ENCODE measurements at places on chromosomes 1 and 21. TPM values are rescaled to one million over a fixed set of nuclear protein-coding genes. Genes with fewer than 3 reads are reported as not detected.

GRCh38 chr1:232789651-232790050 lies 15.6 kb upstream of the MAP10 start:
- no peak for DNase-seq
- no peak overlapping the region for H3K27ac ChIP-seq
- peaks cover 4% of the 10 kb centered on the region for H3K27me3 ChIP-seq
- H3K4me3 ChIP-seq: no peak overlapping the region

DNA sequence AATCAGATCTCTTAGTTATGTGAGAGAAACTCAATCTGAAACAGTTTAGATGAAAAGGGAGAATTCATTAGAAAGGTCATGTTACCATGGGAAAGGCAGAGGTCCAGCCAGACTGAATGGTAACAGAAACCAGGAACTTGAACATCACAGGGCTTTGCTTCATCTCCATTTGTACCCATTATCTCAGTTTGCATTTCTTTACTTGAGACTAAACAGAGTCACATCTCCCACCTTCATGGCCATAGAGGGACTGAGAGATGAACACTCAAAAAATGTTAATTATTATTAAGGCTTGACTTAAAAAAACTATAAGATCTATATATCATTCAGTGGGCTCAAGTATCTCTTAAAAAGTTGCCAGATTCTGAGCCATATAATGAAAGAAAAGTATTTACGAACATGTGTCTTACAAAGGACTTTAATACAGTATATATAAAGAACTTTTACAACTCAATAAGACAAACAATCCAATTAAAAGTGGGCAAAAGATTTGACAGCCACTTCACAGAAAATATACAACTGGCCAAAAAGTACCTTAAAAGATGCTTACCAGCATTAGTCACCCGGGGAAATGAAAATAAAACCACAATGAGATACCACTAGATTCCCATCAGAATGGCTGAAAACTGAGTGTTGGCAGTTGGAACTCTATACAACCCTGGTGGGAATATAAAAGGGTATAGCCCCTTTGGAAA lies 13.2 kb downstream of the KYAT3 start:
- H3K4me3 ChIP-seq: no peak overlapping the region
- no peak overlapping the region for H3K27ac ChIP-seq
- H3K27me3 ChIP-seq: no peaks in the 10 kb centered on the region
- peaks cover 5% of the 10 kb centered on the region for H3K36me3 ChIP-seq

DNA sequence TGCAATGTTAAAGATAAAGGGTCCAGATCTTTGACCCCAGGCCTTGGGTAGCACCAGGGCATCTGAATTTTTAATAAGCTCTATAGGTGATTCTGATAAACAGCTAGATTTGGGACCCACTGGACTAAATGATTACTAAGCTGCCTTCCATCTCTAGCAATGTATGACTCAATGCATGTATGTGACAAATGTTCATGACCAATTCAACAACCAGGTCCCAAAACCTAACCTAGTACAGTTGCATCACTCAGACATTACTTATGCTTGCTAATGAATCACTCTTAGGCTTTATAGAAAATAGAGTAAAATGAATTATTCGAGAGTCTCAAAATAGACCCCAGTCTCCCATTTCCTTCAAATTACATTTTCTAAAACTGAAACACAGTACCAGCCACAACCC lies 35.5 kb downstream of the RCAN1 start:
- peak overlapping the region; percentile 39 for H3K27ac ChIP-seq
- DNase-seq: no peak
- no peak overlapping the region for H3K4me3 ChIP-seq
- no peaks in the 10 kb centered on the region for H3K36me3 ChIP-seq
- H3K27me3 ChIP-seq: no peaks in the 10 kb centered on the region
- H3K4me1 ChIP-seq: peaks cover 37% of the 10 kb centered on the region

DNA sequence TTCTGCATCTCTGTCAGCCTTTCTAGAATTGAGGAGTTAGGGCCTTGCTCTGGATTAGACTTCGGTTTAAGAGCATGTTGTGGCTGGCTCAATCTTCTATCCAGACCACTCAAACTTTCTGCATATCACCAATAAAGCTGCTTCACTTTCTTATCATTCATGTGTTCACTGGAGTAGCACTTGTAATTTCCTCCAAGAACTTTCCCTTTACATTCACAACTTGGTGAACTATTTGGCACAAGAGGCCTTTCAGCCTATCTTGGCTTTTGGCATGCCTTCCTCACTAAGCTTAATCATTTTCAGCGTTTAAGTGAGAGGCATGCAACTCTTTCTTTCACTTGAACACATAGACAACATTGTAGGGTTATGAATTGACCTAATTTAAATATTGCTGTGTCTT lies 3.6 kb upstream of the HORMAD1 start:
- H3K4me1 ChIP-seq: no peaks in the 10 kb centered on the region
- no peaks in the 10 kb centered on the region for H3K36me3 ChIP-seq
- no peaks in the 10 kb centered on the region for H3K27me3 ChIP-seq
- H3K4me3 ChIP-seq: no peak overlapping the region

The MROH7 gene
- not detected for polyA plus RNA-seq

- peaks cover 14% of the 10 kb centered on the region for H3K27me3 ChIP-seq
- no peak overlapping the region for H3K4me3 ChIP-seq
- H3K27ac ChIP-seq: no peak overlapping the region
- no peaks in the 10 kb centered on the region for H3K4me1 ChIP-seq
- no peaks in the 10 kb centered on the region for H3K36me3 ChIP-seq
- DNase-seq: no peak
Observed at GRCh38 chr1:181396811-181397210, 86.5 kb upstream of the CACNA1E start.

- H3K4me3 ChIP-seq: no peak overlapping the region
- no peak overlapping the region for H3K27ac ChIP-seq
- no peaks in the 10 kb centered on the region for H3K4me1 ChIP-seq
- H3K36me3 ChIP-seq: no peaks in the 10 kb centered on the region
- no peak for DNase-seq
Observed at GRCh38 chr1:161420763-161421455, 53.2 kb upstream of the CFAP126 start.

- H3K4me3 ChIP-seq: no peak overlapping the region
- H3K27ac ChIP-seq: no peak overlapping the region
- no peaks in the 10 kb centered on the region for H3K36me3 ChIP-seq
- DNase-seq: no peak
- H3K4me1 ChIP-seq: no peaks in the 10 kb centered on the region
- no peaks in the 10 kb centered on the region for H3K27me3 ChIP-seq
Observed at GRCh38 chr1:68644504-68644903, 147.6 kb upstream of the DEPDC1 start.

DNA sequence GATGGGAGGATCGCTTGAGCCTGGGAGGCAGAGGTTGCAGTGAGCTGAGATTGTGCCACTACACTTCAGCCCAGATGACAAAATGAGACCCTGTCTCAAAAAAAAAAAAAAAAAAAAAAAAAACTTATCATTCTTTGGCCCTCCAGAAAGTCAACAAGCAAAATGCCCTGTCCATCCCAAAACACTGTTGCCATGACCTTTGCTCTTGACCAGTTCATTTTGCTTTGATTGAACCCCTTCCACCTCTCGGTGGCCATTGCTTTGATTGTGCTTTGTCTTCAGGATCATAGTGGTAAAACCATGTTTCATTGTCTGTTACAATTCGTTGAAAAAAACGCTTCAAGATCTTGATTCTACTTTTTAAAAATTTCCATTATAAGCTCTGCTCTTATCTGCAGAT lies 8.5 kb upstream of the SYPL2 start:
- no peaks in the 10 kb centered on the region for H3K4me1 ChIP-seq
- no peak overlapping the region for H3K27ac ChIP-seq
- H3K27me3 ChIP-seq: peaks cover 5% of the 10 kb centered on the region

The ABCA4 gene
- 0.02 TPM for polyA plus RNA-seq

DNA sequence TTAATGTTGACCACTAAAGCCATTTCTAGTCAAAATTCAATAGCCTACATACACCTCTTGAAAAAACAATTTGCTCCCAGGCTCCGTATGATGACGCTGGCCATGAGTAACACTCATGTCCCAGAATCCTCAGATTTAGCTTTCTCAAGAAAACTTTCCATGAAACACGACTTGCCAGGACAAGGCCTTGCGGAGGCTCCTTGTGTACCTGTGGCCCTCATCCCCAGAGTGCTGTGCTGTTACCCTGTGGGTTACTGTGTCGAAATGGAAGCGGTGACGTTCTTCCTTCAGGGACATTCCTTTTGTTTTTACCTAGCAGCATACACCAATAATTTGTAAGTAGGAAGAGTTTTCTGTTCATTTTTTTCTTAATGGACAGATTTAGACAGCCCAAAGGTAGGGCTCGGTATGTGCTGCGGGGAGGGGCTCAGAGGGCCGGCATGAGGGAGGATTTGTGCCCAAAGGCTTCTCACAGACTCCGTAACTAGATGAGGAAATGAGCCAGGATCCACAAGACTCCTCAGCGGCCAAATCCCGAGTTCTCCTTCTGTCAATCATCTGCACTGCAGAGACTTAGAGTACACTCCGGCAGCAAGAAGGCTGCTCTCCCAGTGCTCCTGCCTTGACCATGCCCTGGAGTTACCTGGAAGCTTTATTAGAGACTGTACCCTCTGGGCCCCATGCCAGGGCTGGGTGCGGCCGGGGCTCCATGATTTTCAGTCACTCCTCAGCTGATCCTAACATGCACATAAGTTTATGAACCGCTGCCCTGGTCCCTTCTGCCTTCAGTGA lies 17.8 kb downstream of the GNG12 start:
- H3K27ac ChIP-seq: peak overlapping the region; percentile 91
- peak; percentile 50 for DNase-seq
- H3K4me3 ChIP-seq: peak overlapping the region; percentile 1
- peaks cover 45% of the 10 kb centered on the region for H3K4me1 ChIP-seq
- peaks cover 3% of the 10 kb centered on the region for H3K36me3 ChIP-seq

The NEXN gene
- 1.5 TPM for polyA plus RNA-seq

- no peak overlapping the region for H3K27ac ChIP-seq
- H3K27me3 ChIP-seq: no peaks in the 10 kb centered on the region
- H3K4me3 ChIP-seq: no peak overlapping the region
Observed at GRCh38 chr1:165915480-165915879, 88.1 kb downstream of the UCK2 start.

DNA sequence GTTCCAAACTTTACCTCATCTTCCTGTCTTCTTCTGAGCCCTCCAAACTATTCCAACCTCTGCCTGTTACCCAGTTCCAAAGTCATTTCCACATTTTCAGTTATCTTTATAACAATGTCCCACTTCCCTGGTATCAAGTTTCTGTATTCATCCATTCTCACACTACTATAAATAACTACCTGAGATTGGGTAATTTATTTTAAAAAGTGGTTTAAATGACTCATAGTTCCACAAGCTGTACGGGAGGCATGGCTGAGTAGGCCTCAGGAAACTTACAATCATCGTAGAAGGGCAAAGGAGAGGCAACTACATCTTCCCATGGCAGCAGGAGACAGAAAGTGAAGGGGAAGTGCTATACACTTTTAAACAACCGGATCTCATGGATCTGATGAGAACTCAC lies 428.5 kb upstream of the RGS18 start:
- H3K4me3 ChIP-seq: no peak overlapping the region
- no peaks in the 10 kb centered on the region for H3K4me1 ChIP-seq
- H3K27ac ChIP-seq: no peak overlapping the region
- H3K36me3 ChIP-seq: no peaks in the 10 kb centered on the region
- no peak for DNase-seq

- H3K36me3 ChIP-seq: no peaks in the 10 kb centered on the region
- no peak overlapping the region for H3K4me3 ChIP-seq
- H3K27me3 ChIP-seq: no peaks in the 10 kb centered on the region
- H3K27ac ChIP-seq: no peak overlapping the region
- no peak for DNase-seq
Observed at GRCh38 chr1:112472142-112472541, 36.6 kb upstream of the WNT2B start.

DNA sequence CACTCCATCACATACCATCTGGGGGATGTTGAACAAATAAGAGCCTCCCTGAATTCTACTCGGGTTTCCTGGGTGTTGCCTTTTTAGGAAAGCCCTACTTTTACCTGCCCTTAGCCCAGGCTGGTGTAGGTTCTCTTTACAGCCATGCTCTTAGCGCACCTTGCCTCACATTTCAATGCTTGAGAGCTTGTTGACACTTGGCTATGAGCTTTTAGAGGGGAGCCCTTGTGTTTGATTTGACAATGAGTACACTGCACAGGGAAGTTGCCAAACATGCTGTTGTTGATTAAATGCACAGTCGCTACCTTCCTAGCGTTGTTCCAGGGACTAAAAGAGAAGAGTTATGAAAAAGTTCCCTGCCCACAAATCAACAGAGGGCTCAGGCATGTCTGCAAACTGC lies 103.8 kb downstream of the TRABD2B start:
- no peak for DNase-seq
- H3K27ac ChIP-seq: no peak overlapping the region
- H3K27me3 ChIP-seq: no peaks in the 10 kb centered on the region
- no peak overlapping the region for H3K4me3 ChIP-seq
- no peaks in the 10 kb centered on the region for H3K36me3 ChIP-seq

- H3K4me1 ChIP-seq: no peaks in the 10 kb centered on the region
- no peaks in the 10 kb centered on the region for H3K27me3 ChIP-seq
- no peaks in the 10 kb centered on the region for H3K36me3 ChIP-seq
- DNase-seq: no peak
- H3K4me3 ChIP-seq: no peak overlapping the region
Observed at GRCh38 chr1:57473448-57473847, 49.6 kb upstream of the DAB1 start.

GRCh38 chr1:56715156-56715555 lies 70.0 kb downstream of the PRKAA2 start:
- no peak for DNase-seq
- H3K4me1 ChIP-seq: peaks cover 7% of the 10 kb centered on the region
- no peaks in the 10 kb centered on the region for H3K36me3 ChIP-seq

The CIART gene
- polyA plus RNA-seq: 14.5 TPM

DNA sequence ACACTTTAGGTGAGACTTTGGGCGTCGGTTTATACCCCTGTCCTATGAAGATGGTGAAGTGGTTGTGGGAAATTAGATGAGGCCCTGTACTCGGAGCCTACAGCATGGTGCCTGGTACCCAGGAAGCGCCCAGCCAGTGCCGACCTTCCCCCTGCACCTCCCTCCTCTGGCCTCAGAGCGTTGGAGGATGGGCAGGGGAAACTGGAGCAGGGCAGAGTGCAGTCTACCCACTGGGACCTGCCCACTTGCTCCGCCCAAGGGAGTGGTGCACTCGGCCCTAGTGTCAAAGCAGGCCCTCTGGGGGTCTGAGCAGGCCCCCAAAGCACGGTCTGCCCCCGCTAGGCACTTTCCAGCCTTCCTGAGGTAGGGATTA lies 13.0 kb upstream of the TTC22 start:
- H3K27ac ChIP-seq: no peak overlapping the region
- no peak for DNase-seq
- H3K36me3 ChIP-seq: no peaks in the 10 kb centered on the region

The ST6GALNAC3 gene
- polyA plus RNA-seq: not detected

Data from keratinocyte (primary cell).